Mesenteric fat pad (tissue), 1 donor: ENCODE measurements at places on chromosomes 11 and 22. TPM values are rescaled to one million over a fixed set of nuclear protein-coding genes. Genes with fewer than 3 reads are reported as not detected.

CALCB gene
- total RNA-seq: 0.29 TPM

BANF1 gene
- total RNA-seq: 121 TPM

MS4A3 gene
- total RNA-seq: not detected

ZPR1 gene
- 79.1 TPM for total RNA-seq

MS4A12 gene
- not detected for total RNA-seq

SPTY2D1 gene
- total RNA-seq: 17.1 TPM

DDB1 gene
- 195 TPM for total RNA-seq

DRD2 gene
- not detected for total RNA-seq

HBD gene
- total RNA-seq: 0.80 TPM

OVCH2 gene
- not detected for total RNA-seq

SHANK3 gene
- 95.7 TPM for total RNA-seq

C11orf86 gene
- 0.64 TPM for total RNA-seq

PRG3 gene
- not detected for total RNA-seq

MS4A6E gene
- total RNA-seq: 3.6 TPM

FGF4 gene
- not detected for total RNA-seq

TP53I11 gene
- 133 TPM for total RNA-seq

BIK gene
- not detected for total RNA-seq

FJX1 gene
- 28.8 TPM for total RNA-seq

OR4C5 gene
- not detected for total RNA-seq

WBP2NL gene
- total RNA-seq: 0.61 TPM

C11orf16 gene
- total RNA-seq: not detected

INS gene
- 0.74 TPM for total RNA-seq

FAM111B gene
- 0.26 TPM for total RNA-seq

IMMP1L gene
- 9.4 TPM for total RNA-seq

PRRG4 gene
- 0.84 TPM for total RNA-seq

DDIAS gene
- 1.7 TPM for total RNA-seq

CCDC89 gene
- total RNA-seq: 0.84 TPM

PGA4 gene
- 20.6 TPM for total RNA-seq

OR8G1 gene
- not detected for total RNA-seq

CENPM gene
- total RNA-seq: not detected

DERL3 gene
- 1.4 TPM for total RNA-seq

BBOX1 gene
- 0.32 TPM for total RNA-seq

FOLR2 gene
- total RNA-seq: 77.3 TPM
